ENCODE measurements at places on chromosomes 7 and 10.

DNA sequence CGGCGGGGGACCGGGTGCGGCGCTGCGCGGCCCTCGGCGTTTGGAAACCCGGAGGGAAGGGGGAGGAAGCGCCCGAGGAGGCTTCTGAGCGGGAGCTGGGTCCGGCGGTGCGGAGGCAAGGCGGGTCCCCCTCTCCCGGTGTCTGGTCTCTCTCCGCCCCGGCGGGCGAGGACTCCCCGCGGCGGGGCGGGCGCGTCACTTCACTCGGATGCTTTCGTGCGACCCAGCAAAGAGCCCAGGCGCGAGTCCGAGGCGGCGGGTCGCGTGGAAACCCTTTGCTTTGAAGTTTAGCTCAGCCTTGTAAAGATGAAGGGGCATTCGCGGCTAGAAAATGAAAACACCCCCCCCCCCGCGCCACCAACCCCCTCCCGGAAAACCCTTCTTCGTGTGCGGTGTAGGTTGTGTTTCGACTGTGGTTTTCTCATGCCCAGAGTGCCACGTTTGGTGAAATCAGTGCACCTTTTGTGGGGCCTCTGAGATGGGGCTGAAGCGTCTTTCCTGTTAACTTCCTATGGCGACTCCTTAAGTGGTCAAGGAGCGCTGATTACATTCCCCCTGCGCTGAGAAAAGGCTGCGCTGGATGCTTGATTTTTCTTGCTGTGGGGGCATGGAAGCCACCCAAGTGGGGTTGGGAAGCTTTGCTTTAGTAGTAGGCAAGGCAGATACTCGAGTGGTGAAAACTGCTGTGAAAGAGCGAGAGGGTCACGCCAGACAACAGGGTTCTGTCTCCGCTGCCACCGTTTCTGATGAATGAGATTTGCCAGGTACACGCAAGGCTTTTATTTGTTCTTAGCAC is 876 bp downstream of the GNAI1 start:
- no peaks in the 10 kb centered on the region for H3K27me3 ChIP-seq
- H3K4me3 ChIP-seq: peak overlapping the region; percentile 91
- no peaks in the 10 kb centered on the region for H3K36me3 ChIP-seq
- peak overlapping the region; percentile 88 for H3K27ac ChIP-seq
- H3K4me1 ChIP-seq: peaks cover 2% of the 10 kb centered on the region

DNA sequence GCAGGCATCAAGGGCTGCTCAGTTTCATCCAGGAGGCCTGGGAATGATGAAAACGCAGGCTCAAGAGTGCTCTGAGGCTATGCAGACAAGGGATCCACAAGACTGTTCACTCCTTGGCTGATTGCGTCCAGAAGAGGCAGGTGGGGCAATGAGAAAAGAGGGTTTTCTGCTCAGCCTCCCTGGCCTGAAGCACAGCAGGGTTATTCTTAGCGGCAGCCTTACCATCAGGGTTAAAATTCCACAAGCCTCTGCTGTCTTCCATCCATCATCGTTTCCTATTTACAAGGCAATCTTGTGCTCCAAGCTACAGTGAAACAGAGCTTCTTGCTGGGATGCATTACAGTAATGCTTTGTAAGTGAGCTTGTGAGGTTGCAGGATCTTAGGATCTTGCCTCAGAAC is 129.4 kb upstream of the SHH start:
- no peak overlapping the region for H3K4me3 ChIP-seq
- H3K27ac ChIP-seq: no peak overlapping the region
- H3K36me3 ChIP-seq: no peaks in the 10 kb centered on the region

- H3K4me1 ChIP-seq: no peaks in the 10 kb centered on the region
- no peak for DNase-seq
- no peaks in the 10 kb centered on the region for H3K36me3 ChIP-seq
- H3K27ac ChIP-seq: no peak overlapping the region
Measured at GRCh38 chr10:6296828-6297251, 94.1 kb downstream of the PFKFB3 start.

DNA sequence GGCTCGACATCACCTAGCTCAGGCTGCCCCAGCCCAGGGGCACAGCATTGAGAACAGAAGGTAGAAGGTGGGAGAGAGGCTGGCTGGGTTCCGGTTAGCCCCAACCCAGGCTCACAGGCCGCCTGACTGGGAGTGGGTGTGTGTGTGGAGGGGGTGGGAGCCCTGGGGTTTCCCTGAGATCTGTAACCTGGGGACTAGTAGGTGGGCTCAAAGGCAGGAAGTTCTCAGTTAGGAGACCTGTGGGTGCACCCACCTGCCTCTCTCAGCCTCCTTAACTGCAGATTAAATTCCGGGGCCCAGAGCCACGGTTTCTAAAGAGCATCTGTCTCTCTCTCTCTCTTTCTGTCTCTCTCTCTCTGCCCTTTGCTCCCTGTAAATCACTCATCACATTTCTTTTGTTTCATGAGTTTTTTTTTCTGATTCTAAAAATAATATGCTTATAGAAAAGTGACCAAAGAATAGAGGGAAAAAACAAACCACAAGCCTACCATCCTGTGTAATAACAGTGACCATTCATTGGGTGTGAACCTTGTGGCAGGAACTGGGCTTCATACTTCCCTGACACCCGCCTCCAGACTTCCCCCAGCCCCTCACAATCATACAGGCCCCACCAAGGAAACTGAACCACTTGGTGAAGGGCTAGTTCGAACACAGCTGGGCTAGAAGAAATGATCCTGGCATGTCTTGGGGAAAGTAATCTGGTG is 83.4 kb upstream of the SMNDC1 start:
- H3K4me3 ChIP-seq: no peak overlapping the region
- H3K27ac ChIP-seq: no peak overlapping the region
- DNase-seq: peak; percentile 51
- no peaks in the 10 kb centered on the region for H3K36me3 ChIP-seq
- no peaks in the 10 kb centered on the region for H3K27me3 ChIP-seq

GRCh38 chr7:3591944-3592343 is 290.9 kb downstream of the SDK1 start:
- no peaks in the 10 kb centered on the region for H3K27me3 ChIP-seq
- no peaks in the 10 kb centered on the region for H3K4me1 ChIP-seq
- H3K4me3 ChIP-seq: no peak overlapping the region
- no peaks in the 10 kb centered on the region for H3K36me3 ChIP-seq
- H3K27ac ChIP-seq: no peak overlapping the region
- DNase-seq: no peak

GRCh38 chr7:1362301-1362700 is 97.0 kb downstream of the MICALL2 start:
- no peak overlapping the region for H3K27ac ChIP-seq
- peaks cover 5% of the 10 kb centered on the region for H3K27me3 ChIP-seq
- no peaks in the 10 kb centered on the region for H3K36me3 ChIP-seq
- H3K4me3 ChIP-seq: no peak overlapping the region
- no peaks in the 10 kb centered on the region for H3K4me1 ChIP-seq
- no peak for DNase-seq

GRCh38 chr10:13949844-13950542 is 363.2 kb downstream of the PRPF18 start:
- H3K36me3 ChIP-seq: no peaks in the 10 kb centered on the region
- peaks cover 15% of the 10 kb centered on the region for H3K4me1 ChIP-seq
- H3K27ac ChIP-seq: peak overlapping the region; percentile 75

GRCh38 chr7:94525923-94526322 is 16.3 kb downstream of the CASD1 start:
- DNase-seq: no peak

- no peaks in the 10 kb centered on the region for H3K4me1 ChIP-seq
- no peak for DNase-seq
- no peak overlapping the region for H3K27ac ChIP-seq
- no peaks in the 10 kb centered on the region for H3K36me3 ChIP-seq
- no peaks in the 10 kb centered on the region for H3K27me3 ChIP-seq
Measured at GRCh38 chr7:88102675-88103074, 117.2 kb downstream of the SRI start.

- H3K4me1 ChIP-seq: no peaks in the 10 kb centered on the region
- no peaks in the 10 kb centered on the region for H3K27me3 ChIP-seq
- DNase-seq: no peak
- no peak overlapping the region for H3K4me3 ChIP-seq
Measured at GRCh38 chr7:27567266-27567665, 95.4 kb downstream of the HIBADH start.

GRCh38 chr7:43834463-43835251 is 34.7 kb downstream of the MRPS24 start:
- no peaks in the 10 kb centered on the region for H3K36me3 ChIP-seq
- H3K27me3 ChIP-seq: no peaks in the 10 kb centered on the region
- no peak overlapping the region for H3K27ac ChIP-seq
- H3K4me3 ChIP-seq: no peak overlapping the region
- no peaks in the 10 kb centered on the region for H3K4me1 ChIP-seq

GRCh38 chr10:122510736-122511135 is 49.4 kb downstream of the HTRA1 start:
- H3K4me3 ChIP-seq: no peak overlapping the region
- no peak for DNase-seq
- H3K27me3 ChIP-seq: no peaks in the 10 kb centered on the region
- H3K27ac ChIP-seq: no peak overlapping the region

- H3K36me3 ChIP-seq: no peaks in the 10 kb centered on the region
- no peak overlapping the region for H3K4me3 ChIP-seq
- H3K4me1 ChIP-seq: peaks cover 24% of the 10 kb centered on the region
- H3K27ac ChIP-seq: peak overlapping the region; percentile 99
Measured at GRCh38 chr10:110399965-110400933, 95.5 kb upstream of the SMNDC1 start.

- no peak overlapping the region for H3K27ac ChIP-seq
- H3K4me1 ChIP-seq: no peaks in the 10 kb centered on the region
- no peaks in the 10 kb centered on the region for H3K27me3 ChIP-seq
- no peaks in the 10 kb centered on the region for H3K36me3 ChIP-seq
- no peak overlapping the region for H3K4me3 ChIP-seq
- peak; percentile 56 for DNase-seq
Measured at GRCh38 chr7:137135654-137136350, 207.7 kb downstream of the PTN start.

GRCh38 chr10:46091828-46092523 is 45.9 kb upstream of the MSMB start:
- H3K27me3 ChIP-seq: no peaks in the 10 kb centered on the region
- no peaks in the 10 kb centered on the region for H3K4me1 ChIP-seq
- no peak for DNase-seq
- H3K4me3 ChIP-seq: no peak overlapping the region
- no peak overlapping the region for H3K27ac ChIP-seq

GRCh38 chr7:5282543-5283316 is at the start of gene SLC29A4:
Gene SLC29A4 (plus strand): TSS chr7:5282943. CDS start chr7:5287817, 4,874 bp downstream.
- peak; percentile 46 for DNase-seq
- H3K4me3 ChIP-seq: peak within 1 kb of the TSS; percentile 4
- no peak within 1 kb of the TSS for H3K27ac ChIP-seq

GRCh38 chr7:157436076-157436475 is 99.3 kb downstream of the DNAJB6 start:
- H3K36me3 ChIP-seq: no peaks in the 10 kb centered on the region
- no peak for DNase-seq
- H3K4me1 ChIP-seq: no peaks in the 10 kb centered on the region
- no peak overlapping the region for H3K27ac ChIP-seq
- no peak overlapping the region for H3K4me3 ChIP-seq

GRCh38 chr10:68348265-68348741 is 15.6 kb upstream of the PBLD start:
- no peaks in the 10 kb centered on the region for H3K4me1 ChIP-seq
- peaks cover 7% of the 10 kb centered on the region for H3K36me3 ChIP-seq
- H3K27ac ChIP-seq: no peak overlapping the region
- no peak overlapping the region for H3K4me3 ChIP-seq
- peak; percentile 67 for DNase-seq
- no peaks in the 10 kb centered on the region for H3K27me3 ChIP-seq

- H3K36me3 ChIP-seq: no peaks in the 10 kb centered on the region
- no peaks in the 10 kb centered on the region for H3K4me1 ChIP-seq
- no peak overlapping the region for H3K4me3 ChIP-seq
Measured at GRCh38 chr10:31426401-31426800, 107.4 kb downstream of the ZEB1 start.

DNA sequence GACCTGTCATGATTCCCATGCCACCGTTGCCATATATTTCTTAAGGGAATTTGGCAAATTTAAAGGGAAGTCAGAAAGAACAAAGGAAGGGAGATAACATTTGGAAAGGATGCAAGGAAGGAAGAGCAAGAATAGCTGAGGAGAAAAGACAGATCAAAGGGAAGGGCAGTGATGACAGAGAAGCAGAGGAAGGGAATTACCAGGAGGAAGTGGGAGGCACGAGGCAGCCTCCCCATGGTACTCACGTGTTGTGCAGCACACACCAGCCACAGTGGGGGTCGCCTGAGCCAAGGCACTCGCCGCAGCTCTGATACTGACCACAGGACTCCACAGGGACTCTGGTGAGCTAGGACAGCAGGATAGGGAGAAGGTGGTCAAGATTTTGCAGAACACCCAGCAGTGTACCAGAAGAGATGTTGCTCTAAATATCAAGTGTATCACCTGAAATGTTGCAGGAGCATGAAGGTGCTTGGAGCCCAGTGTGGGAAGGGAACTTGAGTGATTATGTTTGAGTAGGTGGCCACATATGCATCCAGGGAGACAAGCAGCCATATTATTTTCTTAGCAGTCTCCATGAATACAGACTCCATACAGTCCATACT is 335.3 kb downstream of the PLXNA4 start:
- no peak overlapping the region for H3K27ac ChIP-seq
- no peaks in the 10 kb centered on the region for H3K36me3 ChIP-seq
- no peak for DNase-seq
- no peaks in the 10 kb centered on the region for H3K27me3 ChIP-seq
- no peaks in the 10 kb centered on the region for H3K4me1 ChIP-seq
- no peak overlapping the region for H3K4me3 ChIP-seq

DNA sequence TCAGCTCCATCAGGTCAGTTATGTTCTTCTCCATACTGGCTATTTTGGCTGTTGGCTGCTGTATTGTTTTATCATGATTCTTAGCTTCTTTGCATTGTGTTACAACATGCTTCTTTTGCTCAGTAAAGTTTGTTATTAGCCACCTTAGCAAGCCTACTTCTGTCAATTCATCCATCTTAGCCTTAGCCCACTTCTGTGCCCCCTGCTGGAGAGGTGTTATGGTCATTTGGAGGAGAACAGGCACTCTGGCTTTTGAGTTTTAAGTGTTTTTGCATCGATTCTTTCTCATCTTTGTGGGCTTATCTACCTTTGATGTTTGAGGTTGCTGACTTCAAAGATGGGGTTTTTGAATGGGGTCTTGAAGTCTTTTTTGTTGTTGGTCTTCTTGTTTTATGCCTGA is 204.6 kb upstream of the FOXP2 start:
- DNase-seq: no peak
- H3K4me1 ChIP-seq: no peaks in the 10 kb centered on the region
- H3K36me3 ChIP-seq: no peaks in the 10 kb centered on the region
- no peak overlapping the region for H3K27ac ChIP-seq
- H3K4me3 ChIP-seq: no peak overlapping the region

GRCh38 chr7:12769444-12769843 is 82.0 kb downstream of the ARL4A start:
- no peaks in the 10 kb centered on the region for H3K36me3 ChIP-seq
- DNase-seq: peak; percentile 36
- peaks cover 3% of the 10 kb centered on the region for H3K4me1 ChIP-seq
- H3K27me3 ChIP-seq: no peaks in the 10 kb centered on the region
- no peak overlapping the region for H3K27ac ChIP-seq

GRCh38 chr7:70704831-70705346 is 427.1 kb upstream of the GALNT17 start:
- no peak overlapping the region for H3K4me3 ChIP-seq
- peak; percentile 76 for DNase-seq
- peaks cover 3% of the 10 kb centered on the region for H3K4me1 ChIP-seq
- no peak overlapping the region for H3K27ac ChIP-seq
- H3K36me3 ChIP-seq: no peaks in the 10 kb centered on the region
